ENCODE measurements at places on chromosomes 2 and 18. TPM values are rescaled to one million over a fixed set of nuclear protein-coding genes. Genes with fewer than 3 reads are reported as not detected.
A peak's percentile ranks its signal among the peaks of the same experiment; 100 is the strongest.

SF3B1 gene
- 253 TPM for total RNA-seq

DNA sequence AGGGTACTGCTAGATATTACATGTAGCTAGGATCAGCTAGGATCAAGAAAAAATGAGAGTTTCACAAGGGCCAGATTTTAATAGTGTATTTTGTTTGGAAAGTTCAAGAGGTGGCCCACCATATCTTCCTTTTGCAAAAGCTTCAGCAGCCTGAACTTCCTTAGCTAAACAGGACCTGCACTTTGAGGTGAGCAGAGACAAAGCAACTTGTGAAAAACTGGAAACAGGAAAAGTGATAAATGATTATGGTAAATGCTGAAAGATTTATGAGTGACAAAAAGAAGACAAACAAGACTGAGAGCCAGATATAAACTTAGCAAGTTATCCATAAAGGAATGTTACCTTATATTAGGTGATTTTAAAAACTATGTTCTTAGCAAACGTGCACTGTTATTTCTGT, 123.6 kb downstream of the ZNF521 start:
- peaks cover 21% of the 10 kb centered on the region for H3K4me1 ChIP-seq
- H3K27me3 ChIP-seq = no peaks in the 10 kb centered on the region
- H3K4me3 ChIP-seq = no peak overlapping the region

GRCh38 chr2:120189189-120189588, 34.0 kb downstream of the TMEM185B start:
- H3K4me3 ChIP-seq = no peak overlapping the region
- no peaks in the 10 kb centered on the region for H3K4me1 ChIP-seq
- no peak overlapping the region for H3K27ac ChIP-seq
- DNase-seq = no peak

DNA sequence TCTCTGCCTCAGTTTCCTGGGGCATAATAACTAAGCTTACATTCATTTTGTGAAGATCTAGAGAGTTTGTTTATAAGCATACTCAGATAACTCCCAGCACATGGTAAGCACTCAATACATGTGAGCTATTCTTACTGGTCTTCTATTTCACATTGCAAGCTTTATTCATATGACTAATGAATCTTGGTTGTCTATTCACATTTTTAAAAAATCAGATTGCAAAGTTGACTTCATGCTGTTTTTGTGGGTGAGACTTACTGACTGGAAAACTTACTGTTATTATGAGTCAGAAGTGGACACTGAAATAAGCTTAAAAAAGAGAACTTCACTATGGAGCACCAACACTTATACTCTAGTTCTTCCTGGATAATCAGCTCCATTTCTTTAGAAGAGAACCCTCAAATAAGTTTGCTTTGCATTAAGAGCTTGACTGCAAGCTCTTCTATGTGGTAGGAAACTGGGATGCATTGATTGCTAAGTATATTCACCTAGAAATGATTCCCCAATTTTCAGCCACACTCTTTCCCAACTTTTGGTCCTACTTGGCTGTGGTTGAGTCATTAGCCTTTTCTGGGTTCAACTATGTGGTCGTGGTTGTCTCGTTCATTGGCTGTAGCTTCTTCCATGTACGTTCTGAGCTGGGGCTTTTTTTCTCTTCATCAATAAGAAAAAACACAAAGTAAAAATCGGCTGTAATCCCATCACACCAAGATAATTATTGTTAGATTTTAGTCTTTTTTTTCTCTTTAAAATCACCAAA, 29.5 kb upstream of the RBMS1 start:
- H3K4me1 ChIP-seq = peaks cover 17% of the 10 kb centered on the region
- peak; percentile 3 for DNase-seq
- no peaks in the 10 kb centered on the region for H3K36me3 ChIP-seq
- H3K27me3 ChIP-seq = no peaks in the 10 kb centered on the region
- H3K4me3 ChIP-seq = no peak overlapping the region

Measured in osteoblast (primary cell).